ENCODE measurements at places on chromosomes 7 and 10.
A peak's percentile ranks its signal among the peaks of the same experiment; 100 is the strongest.

GRCh38 chr10:12504628-12505027 is 155.3 kb downstream of the CAMK1D start:
- no peak for DNase-seq

- DNase-seq: no peak
Observed at GRCh38 chr10:61606959-61607907, 55.5 kb upstream of the CABCOCO1 start.

DNA sequence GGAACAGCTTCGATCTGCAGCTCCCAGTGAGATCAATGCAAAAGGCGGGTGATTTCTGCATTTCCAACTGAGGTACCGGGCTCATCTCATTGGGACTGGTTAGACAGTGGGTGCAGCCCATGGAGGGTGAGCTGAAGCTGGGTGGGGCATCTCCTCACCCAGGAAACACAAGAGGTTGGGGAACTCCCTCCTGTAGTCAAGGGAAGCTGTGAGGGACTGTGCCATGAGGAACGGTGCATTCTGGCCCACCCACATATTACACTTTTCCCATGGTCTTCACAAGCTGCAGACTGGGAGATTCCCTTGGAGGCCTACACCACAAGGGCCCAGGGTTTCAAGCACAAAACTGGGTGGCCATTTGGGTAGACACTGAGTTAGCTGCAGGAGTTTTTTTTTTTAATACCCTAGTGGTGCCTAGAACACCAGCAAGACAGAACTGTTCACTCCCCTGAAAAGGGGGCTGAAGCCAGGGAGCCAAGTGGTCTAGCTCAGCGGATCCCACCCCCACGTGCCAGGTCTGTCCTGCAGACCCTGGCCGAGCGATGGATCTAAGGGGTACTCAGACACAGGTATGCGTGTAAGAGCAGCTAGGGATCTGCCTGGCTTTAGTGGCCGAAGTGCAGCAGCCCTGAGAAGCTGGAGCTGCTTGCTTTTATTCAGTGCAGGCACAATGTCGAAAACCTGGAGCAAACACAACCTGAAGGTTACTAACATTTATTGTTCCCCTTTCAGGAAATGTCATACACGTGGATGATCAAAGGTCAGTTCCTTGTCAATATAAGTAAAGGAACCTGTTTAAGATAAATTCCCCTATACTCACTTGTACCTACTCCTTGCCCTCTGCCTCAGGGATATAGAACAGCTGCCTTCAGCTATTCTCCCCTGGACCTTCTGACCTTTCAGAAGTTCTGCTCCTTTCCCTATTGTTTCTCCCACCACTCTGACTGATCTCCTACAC is 3.1 kb upstream of the SAMD9 start:
- DNase-seq: no peak

- peak; percentile 80 for DNase-seq
Observed at GRCh38 chr10:31808258-31809218, 120.1 kb downstream of the ARHGAP12 start.

GRCh38 chr10:126163506-126163905 is 224.8 kb downstream of the ADAM12 start:
- no peak for DNase-seq

DNA sequence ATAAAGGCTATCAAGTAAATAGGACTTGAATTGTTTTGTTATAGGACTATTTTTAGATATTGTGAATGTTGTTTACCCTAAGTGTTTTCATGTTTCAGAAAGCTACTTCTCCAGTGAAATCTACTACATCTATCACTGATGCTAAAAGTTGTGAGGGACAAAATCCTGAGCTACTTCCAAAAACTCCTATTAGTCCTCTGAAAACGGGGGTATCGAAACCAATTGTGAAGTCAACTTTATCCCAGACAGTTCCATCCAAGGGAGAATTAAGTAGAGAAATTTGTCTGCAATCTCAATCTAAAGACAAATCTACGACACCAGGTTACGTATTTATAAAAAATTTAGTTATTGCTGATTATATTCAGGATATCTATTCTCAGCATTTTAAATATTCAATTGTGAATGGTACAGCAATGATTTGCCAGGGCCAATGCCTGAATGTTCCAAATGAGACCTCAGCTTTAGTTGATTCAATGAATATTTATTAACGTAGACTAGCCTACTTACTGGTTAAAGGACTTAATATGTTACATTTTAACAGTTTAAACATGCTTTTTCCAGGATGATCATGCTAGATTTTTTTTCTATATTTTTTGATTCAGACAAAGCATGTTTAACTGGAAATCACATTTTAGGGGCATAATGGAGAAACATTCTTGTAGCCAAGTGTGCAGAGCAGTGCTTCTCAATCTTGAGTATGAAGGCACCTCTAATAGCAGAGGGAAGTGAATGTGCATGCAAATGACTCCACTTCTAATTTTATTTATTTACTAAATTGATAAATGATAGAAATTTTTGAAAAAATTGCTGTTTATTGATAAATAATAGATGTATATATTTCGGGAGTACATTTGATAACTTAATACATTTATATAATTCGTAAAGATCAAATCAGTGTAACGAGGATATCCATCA is 18.2 kb downstream of the ANLN start:
- no peak for DNase-seq

- peak; percentile 94 for DNase-seq
Observed at GRCh38 chr10:24901686-24902399, 50.6 kb downstream of the PRTFDC1 start.

DNA sequence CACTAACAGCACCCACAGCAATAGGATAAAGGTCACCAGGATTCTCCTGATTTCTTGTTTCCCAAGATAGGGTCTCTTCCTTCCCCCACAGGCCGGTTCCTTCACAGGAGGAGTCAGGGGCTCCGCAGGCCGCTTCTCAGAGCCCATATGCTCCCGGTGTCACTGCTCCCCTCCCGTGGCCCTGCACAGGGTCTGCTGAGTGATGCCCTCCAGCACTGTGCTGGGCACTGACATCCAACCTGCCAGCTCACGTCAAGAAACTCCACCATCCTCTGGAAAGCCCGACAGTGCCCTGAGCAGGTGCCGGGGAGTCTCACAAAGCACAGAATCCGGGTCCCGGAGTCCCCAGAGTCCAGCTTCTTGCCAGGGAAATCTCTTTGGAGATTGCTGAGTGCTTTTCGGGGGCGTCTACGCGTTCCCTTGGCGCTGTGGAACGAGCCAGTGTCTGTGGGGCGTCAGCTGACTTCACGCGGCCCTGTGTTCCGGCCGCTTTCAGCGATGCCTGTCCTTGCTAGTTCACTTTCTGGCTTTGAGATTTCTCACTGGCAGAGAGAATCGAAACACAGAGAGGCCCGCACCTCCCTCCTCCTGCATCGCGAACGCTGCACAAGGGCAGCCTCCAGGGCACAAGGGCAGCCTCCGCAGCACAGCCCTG is 567.5 kb downstream of the DNAJB6 start:
- no peak for DNase-seq

DNA sequence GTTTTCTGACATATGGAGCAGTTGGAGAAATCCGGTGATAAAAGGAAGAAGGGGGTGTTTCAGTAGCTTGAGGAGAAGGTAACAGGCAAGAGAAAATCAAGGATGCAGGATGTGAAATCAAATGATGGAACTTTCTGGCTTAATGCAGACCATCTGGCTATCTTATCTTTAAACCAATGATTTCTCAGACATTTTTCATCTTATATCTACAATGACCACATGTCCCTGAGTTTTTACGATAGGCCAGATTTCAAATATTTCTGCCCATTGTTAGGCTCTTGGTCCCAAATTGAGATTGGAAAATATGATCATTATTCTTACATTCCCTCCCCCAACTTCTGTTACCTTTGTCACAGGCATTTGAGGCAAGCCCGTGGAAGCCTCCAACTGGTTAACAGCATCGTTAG is 486.8 kb downstream of the SUGCT start:
- no peak for DNase-seq

DNA sequence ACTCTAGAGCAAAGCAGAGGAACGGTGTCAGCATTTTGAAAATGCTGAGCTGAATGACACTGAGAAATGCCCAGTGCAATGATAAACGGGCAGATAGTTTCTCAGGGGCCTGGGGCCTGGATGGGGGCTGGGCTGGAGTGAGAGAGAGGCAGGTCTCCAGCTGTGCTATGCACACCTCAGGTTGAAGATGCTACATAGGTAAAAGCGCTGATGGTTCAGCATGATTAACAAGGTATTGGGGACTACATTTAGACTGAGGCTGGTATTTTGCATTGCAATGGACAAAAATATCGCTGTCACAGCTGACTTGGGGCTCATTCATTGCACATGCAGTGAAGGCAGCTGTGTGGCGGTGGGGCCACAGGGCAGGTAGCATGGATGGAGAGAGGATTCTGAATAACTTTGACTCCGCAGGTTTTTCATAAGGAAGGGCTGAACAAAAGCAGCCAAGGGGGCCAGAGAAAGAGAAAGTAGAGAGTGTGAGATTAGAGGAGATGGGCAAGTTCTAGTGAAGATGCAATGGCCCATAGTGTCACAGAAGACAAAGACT is 290.8 kb upstream of the ZNF32 start:
- DNase-seq: no peak

DNA sequence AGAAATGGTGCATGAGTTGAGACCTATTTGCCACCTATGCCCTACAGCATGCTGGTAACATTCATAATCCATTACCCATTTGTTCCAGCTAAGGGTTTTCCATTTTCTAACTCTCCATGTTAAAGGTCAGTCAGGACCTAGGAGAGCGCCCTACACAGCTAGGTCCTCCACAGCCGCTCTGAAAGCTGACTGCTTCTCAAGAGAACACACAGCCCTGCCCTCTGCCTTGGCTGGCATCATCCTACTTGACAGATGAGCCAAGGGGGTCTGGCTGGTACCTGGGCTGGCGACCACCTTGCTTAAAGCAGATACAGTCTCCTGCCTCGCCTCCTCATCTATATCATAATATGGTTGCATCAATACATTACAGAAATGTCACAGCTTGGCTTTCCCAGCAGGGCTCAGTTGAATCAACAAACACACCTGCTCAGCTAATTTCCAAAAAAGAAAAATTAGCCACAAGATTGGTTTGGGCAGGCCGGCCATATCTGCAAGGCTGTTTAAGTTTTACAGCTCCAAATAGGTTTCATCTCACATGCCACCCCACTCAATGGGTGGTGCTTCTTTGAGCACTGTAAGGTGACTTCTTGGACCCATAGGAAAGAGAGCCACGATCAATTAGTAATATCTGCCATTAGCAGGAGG is 17.3 kb downstream of the TLL2 start:
- DNase-seq: peak; percentile 37

- DNase-seq: no peak
Observed at GRCh38 chr10:14142606-14143250, 188.0 kb downstream of the FRMD4A start.

DNA sequence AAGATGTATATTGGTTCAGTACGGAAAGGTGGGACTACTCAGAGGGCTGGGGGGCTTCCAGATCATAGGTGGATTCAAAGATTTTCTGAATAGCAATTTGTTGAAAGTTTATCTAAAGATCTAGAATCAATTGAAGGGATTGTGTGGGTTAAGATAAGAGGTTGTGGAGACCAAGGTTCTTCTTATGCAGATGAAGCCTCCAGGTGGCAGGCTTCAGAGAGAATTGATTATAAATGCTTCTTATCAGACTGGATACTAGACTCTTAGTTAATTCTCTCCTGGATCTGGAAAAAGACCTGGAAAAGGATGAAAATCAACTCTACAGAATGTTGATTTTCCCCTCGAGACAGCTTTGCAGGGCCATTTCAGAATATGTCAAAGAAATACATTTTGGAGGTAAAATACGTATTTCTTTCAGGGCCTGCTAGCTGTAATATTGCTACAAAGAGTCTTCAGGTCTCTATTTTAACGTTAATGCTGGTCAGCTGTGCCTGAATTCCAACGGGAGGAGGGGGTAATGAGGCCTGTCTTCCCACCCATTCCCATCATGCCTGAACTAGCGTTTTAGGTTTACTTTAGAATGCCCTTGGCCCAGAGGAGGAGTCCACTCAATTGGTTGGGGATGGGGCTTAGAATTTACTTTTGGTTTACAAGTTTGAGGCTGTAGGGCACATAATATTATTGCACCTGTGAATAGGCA is 12.8 kb upstream of the GPR15LG start:
- DNase-seq: no peak

DNA sequence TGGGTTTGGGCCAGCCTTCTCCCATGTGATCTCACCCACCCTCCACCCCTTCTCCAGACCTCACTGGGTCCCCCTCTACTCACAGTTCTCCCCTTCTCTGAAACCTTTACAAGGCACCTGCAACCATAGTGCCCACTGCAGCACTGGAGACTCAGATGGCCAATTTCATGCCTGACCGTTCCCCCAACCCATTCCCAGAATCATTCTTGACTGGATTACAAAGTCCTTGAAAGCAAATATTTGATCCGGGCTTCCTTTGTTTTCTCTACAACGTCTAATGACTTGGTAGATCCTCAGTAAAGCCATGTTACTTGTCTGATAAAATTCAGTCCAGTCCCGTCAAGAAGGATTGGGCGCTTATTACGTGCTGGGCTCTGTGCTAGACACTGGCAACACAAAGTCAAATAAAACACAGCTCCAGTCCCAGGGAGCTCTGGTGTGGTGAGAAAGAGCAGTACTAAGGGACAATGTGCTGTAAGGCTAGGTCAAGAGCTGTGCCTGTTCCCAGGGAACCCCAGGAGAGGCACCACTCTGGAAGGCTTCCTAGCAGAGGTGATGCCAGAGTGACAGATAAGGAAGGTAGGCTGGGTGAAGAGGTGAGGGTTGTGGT is 36.5 kb downstream of the SH3PXD2A start:
- no peak for DNase-seq

DNA sequence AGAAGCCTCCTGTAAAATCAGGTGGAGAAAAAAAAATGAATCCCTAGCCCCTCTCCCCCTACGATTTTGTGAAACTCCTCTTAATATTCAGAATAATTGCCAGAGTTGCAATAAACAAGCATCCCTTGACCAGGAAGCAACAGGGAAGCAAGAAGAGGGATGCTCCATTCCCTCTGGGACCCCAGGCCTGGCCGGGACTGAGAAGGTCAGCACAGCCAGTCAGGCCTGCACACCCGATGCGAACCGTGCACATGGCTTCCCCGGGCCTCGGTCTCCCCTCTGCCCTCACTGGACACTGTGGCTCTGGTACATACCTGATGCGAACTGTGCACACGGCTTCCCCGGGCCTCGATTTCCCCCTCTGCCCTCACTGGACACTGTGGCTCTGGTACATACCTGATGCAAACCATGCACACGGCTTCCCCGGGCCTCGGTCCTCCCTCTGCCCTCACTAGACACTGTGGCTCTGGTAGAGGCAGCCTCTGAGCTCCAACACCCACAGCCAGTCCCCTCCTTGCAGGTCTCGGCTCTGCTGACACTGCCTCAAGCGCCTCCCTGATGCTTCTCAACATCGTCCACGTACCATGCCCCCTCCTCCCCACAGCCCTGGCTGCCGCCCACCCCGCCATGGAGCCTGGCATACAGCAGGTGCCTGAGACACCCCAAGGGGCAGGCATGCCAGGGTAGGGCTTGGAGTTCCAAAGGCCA is 138.6 kb downstream of the DIP2C start:
- DNase-seq: no peak

DNA sequence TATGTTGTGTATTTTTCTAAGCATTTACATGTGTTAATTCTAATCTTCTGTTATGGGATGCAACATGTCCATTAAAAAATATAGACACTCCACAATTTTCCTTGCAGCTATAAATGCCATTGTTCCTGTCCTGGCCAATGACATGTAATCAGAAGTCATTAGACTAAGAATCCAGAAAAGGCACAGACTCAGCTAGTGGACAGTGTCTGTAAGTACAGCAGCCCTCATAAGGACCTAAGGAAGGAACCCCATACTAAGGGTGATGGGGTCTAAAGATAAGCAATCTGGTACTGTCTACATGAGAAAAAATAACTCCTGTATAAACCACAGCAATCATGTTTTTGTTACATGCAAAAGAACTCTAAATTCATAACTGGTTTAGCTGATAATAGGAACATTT is 115.9 kb downstream of the GPR85 start:
- DNase-seq: no peak

- DNase-seq: peak; percentile 25
Observed at GRCh38 chr10:43136995-43137716, 1.1 kb upstream of the CSGALNACT2 start.

GRCh38 chr7:70676243-70676642 is 455.7 kb upstream of the GALNT17 start:
- DNase-seq: no peak
